Left cardiac atrium (tissue), 4 donors: ENCODE measurements at places on chromosomes 2 and 18.

DNA sequence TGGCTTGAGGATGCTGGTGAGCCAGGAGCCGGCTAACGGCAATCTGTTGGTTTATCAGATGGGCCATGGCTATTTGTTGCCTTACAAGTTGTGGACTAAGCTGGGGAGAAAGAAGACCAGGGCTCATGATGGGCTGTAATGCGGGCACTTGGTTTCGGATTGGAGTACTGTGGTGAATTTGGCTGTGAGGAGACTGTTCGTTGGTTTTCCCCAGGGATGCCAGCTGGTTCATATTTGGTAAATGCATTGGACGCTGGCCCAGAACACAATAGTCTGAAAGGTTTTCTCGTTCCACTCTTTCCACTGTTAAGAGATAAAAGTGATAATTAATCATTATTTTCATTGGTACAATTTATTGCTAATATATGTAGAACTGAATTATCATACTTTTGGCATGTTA, 108.9 kb downstream of the SATB2 start:
- no peak for DNase-seq

GRCh38 chr2:137872577-137872976, 91.7 kb upstream of the HNMT start:
- no peak for DNase-seq

- DNase-seq, result no peak
Measured at GRCh38 chr2:29780906-29781305, 140.5 kb downstream of the ALK start.

- no peak for DNase-seq
Measured at GRCh38 chr2:231692847-231693246, 15.5 kb upstream of the PTMA start.

DNA sequence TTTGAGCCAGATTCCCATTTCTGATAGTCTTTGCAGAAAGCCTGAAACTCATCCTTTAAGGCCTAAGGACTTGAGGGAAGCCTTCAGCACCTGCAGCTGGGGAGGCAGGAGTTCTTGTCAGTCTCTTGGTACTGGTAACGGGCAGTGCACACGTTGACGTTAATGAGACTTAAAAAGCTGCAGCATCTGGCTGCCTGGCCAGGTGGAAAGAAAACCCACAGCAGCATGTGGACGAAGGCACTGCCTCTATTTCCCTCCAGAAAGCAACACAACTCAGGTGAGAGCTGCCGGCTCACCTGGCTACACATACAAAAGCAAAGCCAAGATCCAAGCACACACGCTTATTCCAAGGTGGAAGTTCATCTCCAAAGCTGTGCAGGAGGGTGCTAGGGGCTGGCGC, 178.8 kb downstream of the ANAPC1 start:
- no peak for DNase-seq

DNA sequence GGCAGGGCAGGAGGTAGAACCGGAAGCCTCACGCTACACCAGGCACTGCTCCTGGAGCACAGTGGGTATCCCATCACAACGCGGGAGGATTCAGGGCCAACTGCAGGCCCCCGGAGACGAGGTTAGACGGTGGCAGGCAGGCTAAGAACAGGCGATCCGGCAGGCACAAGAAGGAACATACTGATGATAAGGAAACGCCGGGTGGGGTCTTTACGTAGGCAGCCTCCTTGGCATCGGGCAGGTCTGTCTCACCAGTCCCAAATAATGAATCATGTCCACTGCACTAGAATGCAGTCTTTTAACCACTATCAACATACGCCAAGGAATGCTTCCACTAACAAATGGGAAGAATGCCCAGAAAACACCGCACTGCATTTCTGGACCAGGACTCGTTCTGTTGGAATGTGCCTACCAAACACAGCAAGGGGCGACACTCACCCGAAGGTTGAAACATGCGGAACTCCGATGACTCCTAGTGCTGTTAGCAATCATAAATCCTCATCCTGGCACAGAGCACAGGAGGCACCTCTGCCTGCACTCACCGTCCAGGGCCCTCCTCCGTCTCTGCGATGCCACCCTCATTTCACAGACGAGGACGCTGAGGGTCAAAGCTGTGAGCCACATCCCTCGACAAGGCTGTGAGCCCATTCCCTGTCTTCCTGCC, 35.2 kb downstream of the ZNF516 start:
- DNase-seq, result peak; percentile 68

GRCh38 chr2:169143998-169144397, 74.6 kb downstream of the DHRS9 start:
- DNase-seq, result no peak

- DNase-seq, result no peak
Measured at GRCh38 chr18:21739604-21740537, 721 bp upstream of the MIB1 start.

DNA sequence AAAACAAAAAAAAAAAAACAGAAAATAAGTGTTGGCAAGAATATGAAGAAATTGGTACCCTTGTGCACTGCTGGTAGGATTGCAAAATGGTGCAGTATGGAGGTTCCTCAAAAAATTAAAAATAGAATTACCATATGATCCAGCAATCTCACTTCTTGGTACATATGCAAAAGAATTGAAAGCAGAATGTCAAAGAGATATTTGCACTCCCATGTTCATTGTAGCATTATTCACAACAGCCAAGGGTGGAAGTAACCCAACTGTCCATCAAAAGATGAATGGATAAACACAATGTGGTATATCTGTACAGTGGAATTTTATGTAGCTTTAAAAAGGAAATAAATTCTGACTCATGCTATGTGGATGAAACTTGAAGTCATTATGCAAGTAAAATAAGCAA, 72.8 kb upstream of the POU3F3 start:
- DNase-seq, result no peak

DNA sequence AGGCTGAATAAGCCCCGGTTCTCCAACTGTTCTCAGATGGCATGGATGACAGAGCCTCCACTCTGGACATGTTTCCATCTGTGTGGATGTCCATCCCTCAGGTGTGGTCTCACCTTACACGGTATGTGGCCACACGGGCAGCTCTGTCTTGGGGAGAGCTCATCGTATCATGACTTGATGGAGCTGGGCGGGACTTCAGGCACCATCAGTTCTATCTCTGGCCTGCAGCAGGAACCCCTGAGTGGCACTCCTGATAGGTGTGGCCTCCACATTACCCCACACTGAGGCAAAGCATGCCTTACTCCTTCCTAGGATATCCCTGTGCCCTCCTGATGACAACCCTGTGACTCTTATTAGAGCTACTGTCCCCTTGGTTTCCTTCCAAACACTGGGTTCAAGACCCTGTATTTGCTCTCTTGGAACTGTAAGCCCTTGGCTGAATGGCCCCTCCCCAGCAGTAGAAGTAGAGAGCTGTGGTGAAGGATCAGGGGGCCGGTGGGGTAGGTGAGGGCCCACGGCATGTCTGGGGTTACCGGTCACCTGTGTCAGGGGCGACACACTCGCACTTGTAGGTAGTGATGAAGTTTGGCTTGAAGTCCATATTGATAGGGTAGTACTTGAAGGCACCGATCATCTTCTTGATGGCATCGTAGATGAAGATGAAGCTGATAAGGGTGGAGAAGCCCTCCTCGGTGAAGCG, 48.2 kb downstream of the MTHFD2 start:
- DNase-seq, result no peak

GRCh38 chr2:95330794-95331338, 33.7 kb downstream of the KCNIP3 start:
- no peak for DNase-seq

- no peak for DNase-seq
Measured at GRCh38 chr2:84427235-84428138, 31.6 kb downstream of the SUCLG1 start.

- DNase-seq, result no peak
Measured at GRCh38 chr2:218827701-218828476, 3.7 kb downstream of the PRKAG3 start.
